ENCODE measurements at places on chromosomes 7 and 10.

- peak; percentile 37 for DNase-seq
Observed at GRCh38 chr10:80405626-80406025, 2.7 kb upstream of the PRXL2A start.

DNA sequence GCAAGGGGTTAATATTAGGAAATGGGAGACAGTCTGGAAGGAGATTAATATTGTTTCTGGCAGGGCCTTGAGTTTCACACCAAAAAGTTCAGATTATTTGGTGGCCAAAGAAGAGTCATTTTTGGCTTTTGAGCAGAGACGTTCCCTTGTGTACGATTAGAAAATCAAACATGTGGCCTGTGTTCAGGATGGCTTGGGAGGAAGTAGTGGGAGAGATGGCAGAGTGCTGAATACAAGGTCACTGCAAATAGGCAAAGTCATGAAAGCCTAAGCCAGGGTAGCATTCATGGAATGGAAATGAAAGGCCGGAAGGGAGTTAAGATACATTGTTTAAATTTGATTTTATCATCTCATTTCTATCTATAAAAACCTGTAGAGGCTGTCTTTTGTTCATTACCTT lies 9.5 kb upstream of the GGCT start:
- DNase-seq: no peak

DNA sequence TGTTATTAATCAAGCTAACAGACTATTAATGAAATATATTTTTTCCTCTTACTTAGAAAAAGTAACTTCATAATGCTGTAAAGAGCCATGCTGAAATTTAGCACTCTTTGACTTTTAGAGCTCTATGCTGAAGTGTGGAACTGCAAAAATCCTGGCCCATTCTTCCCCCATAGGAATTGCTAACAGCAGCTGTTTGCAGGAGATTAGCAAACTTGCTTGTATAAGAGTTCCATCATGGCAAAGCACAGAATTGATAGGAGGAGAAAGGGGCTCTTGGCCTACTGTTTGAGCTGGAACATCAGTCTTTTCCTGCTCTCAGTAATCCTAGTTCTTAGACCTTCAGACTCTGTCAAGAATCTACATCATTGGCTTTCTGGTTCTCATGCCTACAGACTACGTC lies 18.3 kb upstream of the GNAT3 start:
- DNase-seq: peak; percentile 68

DNA sequence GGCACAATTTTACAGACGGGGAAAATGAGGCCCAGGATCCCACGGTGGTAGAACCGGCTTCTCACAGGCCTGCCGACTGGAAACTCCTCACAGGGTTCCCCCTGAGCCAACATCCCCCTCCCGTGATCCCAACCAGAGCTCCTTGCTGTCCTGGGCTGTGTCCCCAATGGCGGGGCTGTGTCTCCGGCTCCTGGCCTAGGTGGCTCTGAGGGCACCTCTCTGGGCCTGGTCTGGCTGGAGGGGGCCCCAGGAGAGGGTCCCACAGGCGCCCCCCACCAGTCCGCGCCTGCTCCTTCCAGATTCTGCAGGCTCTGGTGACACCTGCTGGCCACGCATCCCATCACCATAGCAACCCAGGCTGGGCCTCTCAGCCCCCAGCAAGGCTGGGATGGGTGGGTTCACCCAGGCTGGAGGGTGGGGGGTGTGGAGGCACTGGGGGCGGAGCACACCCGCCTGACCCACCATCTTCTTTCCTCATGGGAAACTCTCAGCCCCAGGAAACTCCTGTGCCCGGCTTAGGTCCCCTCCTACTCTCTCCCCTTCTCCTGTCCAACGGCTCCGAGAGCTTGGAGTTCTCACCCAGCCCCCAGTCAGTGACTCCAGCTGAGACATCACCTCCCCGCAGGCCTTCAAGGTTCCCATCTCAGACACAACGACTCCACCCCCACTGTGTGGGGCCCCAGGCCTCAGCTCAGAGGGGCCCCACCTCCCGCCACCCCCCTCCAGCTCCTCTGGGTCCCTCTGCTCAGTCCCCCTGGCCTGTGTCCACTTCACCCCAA lies 27.1 kb upstream of the TNRC18 start:
- DNase-seq: peak; percentile 24

GRCh38 chr7:129435414-129435829 lies 1.2 kb downstream of the STRIP2 start:
- no peak for DNase-seq

- no peak for DNase-seq
Observed at GRCh38 chr7:157576415-157576814, 239.6 kb downstream of the DNAJB6 start.

GRCh38 chr7:55556492-55556891 lies 15.8 kb downstream of the VOPP1 start:
- no peak for DNase-seq

- no peak for DNase-seq
Observed at GRCh38 chr7:41107330-41107937, 595.5 kb downstream of the INHBA start.

- no peak for DNase-seq
Observed at GRCh38 chr10:80896959-80897358, 359.3 kb downstream of the SH2D4B start.

GRCh38 chr10:5585517-5586206 lies 60.9 kb downstream of the CALML3 start:
- DNase-seq: peak; percentile 61

- DNase-seq: no peak
Observed at GRCh38 chr7:115191526-115191925, 269.6 kb downstream of the MDFIC start.

DNA sequence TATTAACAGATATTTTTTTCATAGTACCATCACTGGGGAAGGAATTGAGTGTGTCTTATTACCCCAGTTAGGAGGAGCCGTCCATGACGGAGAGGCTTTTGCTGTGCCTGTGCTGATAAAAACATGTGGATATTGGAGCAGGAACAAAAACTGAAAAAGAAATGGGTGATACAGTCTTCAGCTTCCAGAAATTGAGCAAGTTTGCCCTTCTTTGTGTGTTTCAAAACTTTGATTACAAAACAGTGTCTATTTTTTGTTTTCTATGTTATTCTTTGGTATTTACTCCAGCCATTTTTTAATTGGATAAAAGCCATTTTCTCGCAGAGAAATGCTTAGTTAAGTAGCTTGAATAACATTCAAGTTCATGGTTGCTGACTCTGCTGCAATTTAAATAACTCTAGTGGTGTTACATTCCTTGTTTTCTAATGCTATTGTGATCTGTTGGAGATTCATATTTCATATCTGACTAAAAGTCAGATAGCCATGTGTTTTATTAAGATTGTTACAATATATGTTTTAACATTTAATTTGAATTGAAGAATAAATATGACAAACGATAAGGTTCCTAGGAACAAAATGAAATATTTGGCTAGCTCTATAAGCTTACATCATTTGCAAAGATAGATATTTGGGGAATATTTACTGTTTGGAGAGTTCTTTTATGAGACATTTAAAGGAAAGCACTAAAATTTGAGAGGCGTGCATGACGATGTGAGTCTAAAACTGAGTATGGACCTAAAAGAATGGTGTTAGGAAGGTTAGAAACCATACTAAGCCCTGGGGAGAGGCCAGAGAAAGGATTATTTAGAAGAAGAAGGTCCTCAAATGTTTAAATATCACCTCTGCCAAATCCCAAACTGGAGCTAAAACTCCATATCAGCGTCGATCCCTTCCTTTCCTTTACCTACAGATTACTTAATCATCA lies 747.3 kb upstream of the CELF2 start:
- DNase-seq: no peak

- DNase-seq: no peak
Observed at GRCh38 chr10:103602028-103602851, 108.7 kb downstream of the NEURL1 start.

GRCh38 chr10:117540640-117541404 lies 1.7 kb upstream of the EMX2 start:
- DNase-seq: no peak

DNA sequence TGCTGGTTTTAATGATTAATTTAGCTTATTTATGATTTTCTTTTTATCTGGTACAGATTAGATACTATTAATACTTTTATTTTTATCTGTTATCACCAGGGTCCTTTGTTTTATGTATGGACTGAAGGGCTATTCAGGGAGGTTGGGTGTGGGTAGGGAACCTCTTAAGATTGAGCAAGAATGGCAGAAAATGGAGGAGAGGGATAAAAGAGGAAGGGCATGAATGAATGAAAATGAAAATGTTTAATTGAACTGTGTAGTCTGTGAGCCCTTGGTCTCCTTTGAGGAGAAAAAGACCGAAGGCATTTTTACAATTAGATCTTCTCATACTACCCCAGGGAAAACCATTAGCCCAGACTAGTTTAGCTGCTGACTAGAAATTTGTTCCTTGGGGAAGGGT lies 93.1 kb downstream of the CDK14 start:
- no peak for DNase-seq

DNA sequence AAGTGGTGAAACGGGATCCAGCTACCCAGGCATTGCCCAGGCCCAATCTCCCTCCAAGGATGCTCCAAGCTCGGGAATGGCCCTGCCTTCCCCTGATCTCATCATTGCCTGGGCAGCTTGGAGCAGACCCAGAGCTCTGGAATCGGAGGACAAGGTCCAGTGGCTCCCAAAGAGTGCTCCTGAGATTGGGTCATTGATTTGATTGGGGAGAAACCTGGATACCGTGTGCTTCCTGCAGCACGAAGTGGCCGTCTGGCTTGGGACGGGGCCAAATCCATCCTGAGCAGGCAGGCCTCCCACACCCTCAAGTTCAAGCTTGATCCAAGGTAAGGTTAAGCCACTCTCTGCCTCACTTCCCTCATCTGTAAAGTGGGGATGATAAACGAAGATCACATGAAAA lies 69.9 kb downstream of the OAT start:
- DNase-seq: no peak

- DNase-seq: peak; percentile 50
Observed at GRCh38 chr7:43647339-43647672, 64.4 kb downstream of the STK17A start.

- no peak for DNase-seq
Observed at GRCh38 chr7:148773334-148773733, 74.6 kb downstream of the CUL1 start.

DNA sequence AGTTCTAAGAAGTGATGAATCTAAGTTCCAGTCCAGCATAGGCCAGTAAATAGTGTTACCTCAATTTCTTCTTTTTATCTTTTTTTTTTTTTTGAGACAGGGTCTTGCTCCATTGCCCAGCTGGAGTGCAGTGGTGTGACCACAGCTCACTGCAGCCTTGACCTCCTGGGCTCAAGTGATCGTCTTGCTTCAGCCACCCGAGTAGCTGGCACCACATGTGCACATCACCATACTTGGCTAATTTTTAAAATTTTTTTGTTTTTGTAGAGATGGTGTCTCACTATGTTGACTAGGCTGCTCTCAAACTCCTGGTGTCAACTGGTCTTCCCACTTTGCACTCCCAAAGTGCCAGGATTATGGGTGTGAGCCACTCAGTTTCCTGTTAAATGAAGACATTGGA lies 126.6 kb upstream of the LYZL2 start:
- no peak for DNase-seq

DNA sequence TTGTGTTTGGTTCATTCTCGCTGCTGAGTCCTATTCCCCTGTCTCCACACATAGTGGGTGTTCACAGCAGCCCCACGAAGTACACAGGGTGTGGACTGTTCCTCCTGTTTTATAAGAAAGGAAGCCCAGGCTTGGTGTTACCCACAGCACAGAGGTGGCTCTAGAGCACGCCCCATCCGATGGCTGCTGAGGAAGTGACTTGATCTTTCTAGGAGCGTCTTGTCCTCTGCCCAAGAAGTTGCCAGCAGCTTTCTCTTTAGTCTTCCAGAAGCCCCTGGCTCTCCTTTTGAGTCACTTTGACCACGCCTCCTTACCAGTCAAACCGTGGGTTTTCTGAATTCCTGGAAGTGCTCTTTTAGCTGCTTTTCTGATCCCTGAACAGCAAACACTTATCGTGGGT lies 94.0 kb downstream of the GRK5 start:
- DNase-seq: no peak

DNA sequence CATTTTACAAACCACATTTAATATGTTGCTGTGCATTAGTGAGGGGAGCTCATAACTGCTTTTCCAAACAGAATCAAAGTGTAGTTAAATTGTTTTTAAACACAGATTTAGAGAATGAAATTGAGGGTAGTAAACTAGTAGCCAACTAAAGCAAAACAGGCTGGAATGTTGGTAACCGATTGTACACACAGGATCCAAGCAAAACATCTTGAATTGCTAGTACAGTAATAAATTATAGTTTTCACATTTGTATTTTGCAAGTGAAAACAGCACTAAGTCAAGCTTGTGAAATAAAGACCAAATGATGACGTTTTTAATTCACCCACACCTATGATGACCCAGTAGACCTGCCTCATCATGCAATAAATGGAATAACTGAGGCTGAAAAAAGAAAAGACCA lies 198.3 kb downstream of the HDAC9 start:
- no peak for DNase-seq

GRCh38 chr10:49139028-49139845 lies 5.4 kb upstream of the FAM170B start:
- DNase-seq: peak; percentile 88

DNA sequence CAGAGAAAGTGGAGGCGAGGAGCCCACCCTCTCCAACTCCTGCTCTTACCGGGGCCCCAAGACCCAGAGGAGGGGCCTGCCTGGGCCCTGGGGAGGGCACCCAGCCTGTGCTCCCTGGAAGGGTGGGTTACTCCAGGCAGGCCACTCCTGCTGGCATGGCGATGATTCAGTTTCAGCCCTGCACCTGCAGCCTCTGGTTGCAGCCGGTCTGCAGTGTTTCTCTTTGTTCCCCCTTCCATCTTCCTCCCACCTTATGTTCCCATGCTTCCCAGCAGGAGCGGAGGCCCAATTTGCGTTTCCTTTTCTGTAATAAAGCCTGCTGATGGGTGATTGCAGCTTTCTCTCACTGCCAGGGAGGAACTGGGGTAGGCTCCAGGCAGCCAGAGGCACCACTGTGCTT lies 53.2 kb upstream of the FAM20C start:
- DNase-seq: no peak

GRCh38 chr10:32112055-32112454 lies 55.8 kb upstream of the KIF5B start:
- peak; percentile 91 for DNase-seq

- no peak for DNase-seq
Observed at GRCh38 chr10:21159669-21160068, 262.6 kb upstream of the NEBL start.

- DNase-seq: peak; percentile 57
Observed at GRCh38 chr7:6637544-6638229, 569 bp downstream of the ZNF316 start.

- no peak for DNase-seq
Observed at GRCh38 chr10:60735244-60735643, 43.0 kb upstream of the CDK1 start.

- no peak for DNase-seq
Observed at GRCh38 chr7:8042796-8043535, 74.4 kb downstream of the GLCCI1 start.

DNA sequence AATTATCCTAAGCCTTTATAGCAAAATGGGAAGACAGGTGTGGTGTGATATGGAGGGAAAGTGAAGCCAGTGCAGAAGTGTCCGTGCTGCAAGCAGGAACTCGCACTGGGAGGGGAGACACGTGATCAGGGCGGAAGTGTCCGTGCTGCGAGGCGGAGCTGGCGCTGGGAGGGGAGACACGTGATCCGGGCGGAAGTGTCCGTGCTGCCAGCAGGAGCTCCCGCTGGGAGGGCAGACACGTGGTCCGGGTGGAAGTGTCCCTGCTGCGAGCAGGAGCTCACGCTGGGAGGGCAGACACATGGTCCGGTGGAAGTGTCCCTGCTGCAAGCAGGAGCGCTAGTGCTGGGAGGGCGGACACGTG lies 40.5 kb upstream of the PRKAR1B start:
- no peak for DNase-seq

Data from myocyte (in vitro differentiated cells).